Tibial artery (tissue), 4 donors: ENCODE measurements at places on chromosomes 6 and 20.
A peak's percentile ranks its signal among the peaks of the same experiment; 100 is the strongest.

GRCh38 chr20:32167552-32167951 is 40.0 kb downstream of the PLAGL2 start:
- no peaks in the 10 kb centered on the region for H3K4me1 ChIP-seq
- H3K27ac ChIP-seq, result no peak overlapping the region
- DNase-seq, result peak; percentile 35
- H3K4me3 ChIP-seq, result no peak overlapping the region

GRCh38 chr6:164528539-164528938 is 780.9 kb downstream of the C6orf118 start:
- no peaks in the 10 kb centered on the region for H3K36me3 ChIP-seq
- no peaks in the 10 kb centered on the region for H3K4me1 ChIP-seq
- no peak overlapping the region for H3K27ac ChIP-seq

GRCh38 chr6:132832891-132833290 is 18.5 kb downstream of the RPS12 start:
- H3K4me1 ChIP-seq, result no peaks in the 10 kb centered on the region
- H3K27ac ChIP-seq, result no peak overlapping the region
- H3K27me3 ChIP-seq, result no peaks in the 10 kb centered on the region
- DNase-seq, result no peak
- no peak overlapping the region for H3K4me3 ChIP-seq

GRCh38 chr6:154509421-154510143 is 903 bp downstream of the CNKSR3 start:
- DNase-seq, result peak; percentile 64
- H3K27ac ChIP-seq, result peak overlapping the region; percentile 93
- no peaks in the 10 kb centered on the region for H3K4me1 ChIP-seq
- H3K36me3 ChIP-seq, result no peaks in the 10 kb centered on the region
- peak overlapping the region; percentile 93 for H3K4me3 ChIP-seq
- no peaks in the 10 kb centered on the region for H3K27me3 ChIP-seq

DNA sequence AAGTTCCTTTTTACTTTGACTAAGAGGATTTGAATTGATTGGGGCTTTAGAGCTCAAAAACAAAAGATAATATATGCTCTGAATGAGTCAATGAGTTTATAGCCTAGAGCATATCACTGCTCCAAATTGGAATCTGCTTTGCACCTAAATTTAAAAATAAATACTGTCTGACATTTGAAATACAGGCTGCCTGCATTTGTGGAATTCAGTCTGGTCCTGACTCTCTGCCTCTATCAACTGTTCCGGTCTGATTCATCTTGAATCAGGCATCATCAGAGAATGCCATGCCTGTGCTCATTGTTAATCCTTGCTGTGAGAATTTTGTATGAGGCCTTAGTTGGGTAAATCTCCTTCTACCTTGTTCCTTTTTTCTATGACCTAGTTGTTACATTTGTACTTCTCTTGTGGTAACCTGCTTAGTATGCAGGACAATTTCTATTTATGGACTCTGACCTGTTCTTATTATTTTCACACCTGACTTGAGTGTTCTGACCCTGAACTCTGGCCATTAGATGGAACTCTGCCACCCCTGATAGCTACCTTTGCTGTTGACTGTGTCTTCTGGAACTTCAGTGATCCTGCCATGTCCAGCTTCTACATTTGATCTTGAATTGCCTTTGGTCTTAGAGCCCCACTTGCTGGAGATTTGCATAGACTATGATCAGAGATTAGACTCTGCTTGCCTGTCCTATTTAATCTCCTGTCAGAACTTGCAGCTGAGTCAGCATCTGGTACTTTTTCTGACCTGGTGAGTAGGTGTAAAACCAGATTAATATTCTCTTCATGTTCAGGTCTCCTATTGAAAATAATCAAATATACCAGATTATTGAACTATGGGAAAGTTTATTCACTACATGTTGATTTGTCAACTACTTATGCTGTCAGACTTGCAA is 442.7 kb upstream of the HS3ST5 start:
- H3K36me3 ChIP-seq, result no peaks in the 10 kb centered on the region
- H3K27me3 ChIP-seq, result no peaks in the 10 kb centered on the region
- no peaks in the 10 kb centered on the region for H3K4me1 ChIP-seq
- no peak for DNase-seq
- no peak overlapping the region for H3K4me3 ChIP-seq

DNA sequence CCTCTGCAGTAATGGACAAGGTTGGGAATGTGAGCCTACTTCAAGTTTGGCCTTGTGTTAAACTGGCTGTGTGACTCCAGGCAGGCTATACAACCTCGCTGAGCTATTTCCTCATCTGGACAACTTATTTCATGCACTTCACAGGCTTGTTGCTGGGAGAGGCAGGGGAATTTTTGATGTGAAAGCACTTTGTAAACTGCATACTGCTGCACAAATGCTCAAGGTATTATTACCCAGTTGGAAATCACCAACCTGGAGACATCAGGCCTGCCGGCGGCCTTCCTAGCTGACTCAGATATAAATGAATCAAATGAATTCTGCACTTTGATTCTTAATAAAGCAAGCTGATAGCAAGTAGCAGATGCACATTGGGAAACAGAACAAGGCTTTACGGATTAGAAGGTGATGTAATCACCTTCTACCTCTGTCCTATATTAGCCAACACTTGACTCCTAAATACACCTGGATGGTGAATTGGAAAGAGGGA is 10.1 kb downstream of the JARID2 start:
- no peak overlapping the region for H3K4me3 ChIP-seq
- no peaks in the 10 kb centered on the region for H3K36me3 ChIP-seq
- peaks cover 41% of the 10 kb centered on the region for H3K4me1 ChIP-seq
- no peak for DNase-seq
- no peak overlapping the region for H3K27ac ChIP-seq
- H3K27me3 ChIP-seq, result no peaks in the 10 kb centered on the region

- no peaks in the 10 kb centered on the region for H3K27me3 ChIP-seq
- DNase-seq, result no peak
- no peak overlapping the region for H3K4me3 ChIP-seq
- H3K27ac ChIP-seq, result no peak overlapping the region
- no peaks in the 10 kb centered on the region for H3K4me1 ChIP-seq
These were observed 240.8 kb downstream of the PLCB1 start for GRCh38 chr20:8372824-8373380.

DNA sequence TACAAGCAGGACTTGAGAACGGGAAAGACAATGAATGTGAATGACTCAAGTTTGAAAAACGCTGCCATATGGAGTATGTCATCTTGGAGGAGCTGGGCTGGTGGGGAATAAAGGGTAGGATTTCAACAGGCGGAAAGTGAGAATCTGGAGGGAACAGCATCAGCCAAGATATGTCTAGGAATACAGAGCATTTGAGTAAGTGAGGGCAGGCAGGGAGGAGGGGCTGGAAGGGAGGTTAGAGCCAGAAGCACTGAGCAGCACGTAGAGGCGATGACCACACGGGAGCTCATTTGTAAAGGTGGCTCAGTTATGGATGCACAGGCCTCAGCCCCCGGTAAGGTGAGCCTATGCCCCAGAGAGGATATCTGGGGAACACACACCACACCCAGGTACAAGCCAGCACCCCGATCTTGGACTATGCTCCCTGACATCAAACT is 115.1 kb downstream of the ZMYND8 start:
- H3K27me3 ChIP-seq, result no peaks in the 10 kb centered on the region
- no peak overlapping the region for H3K4me3 ChIP-seq
- no peak overlapping the region for H3K27ac ChIP-seq
- no peak for DNase-seq
- no peaks in the 10 kb centered on the region for H3K4me1 ChIP-seq

DNA sequence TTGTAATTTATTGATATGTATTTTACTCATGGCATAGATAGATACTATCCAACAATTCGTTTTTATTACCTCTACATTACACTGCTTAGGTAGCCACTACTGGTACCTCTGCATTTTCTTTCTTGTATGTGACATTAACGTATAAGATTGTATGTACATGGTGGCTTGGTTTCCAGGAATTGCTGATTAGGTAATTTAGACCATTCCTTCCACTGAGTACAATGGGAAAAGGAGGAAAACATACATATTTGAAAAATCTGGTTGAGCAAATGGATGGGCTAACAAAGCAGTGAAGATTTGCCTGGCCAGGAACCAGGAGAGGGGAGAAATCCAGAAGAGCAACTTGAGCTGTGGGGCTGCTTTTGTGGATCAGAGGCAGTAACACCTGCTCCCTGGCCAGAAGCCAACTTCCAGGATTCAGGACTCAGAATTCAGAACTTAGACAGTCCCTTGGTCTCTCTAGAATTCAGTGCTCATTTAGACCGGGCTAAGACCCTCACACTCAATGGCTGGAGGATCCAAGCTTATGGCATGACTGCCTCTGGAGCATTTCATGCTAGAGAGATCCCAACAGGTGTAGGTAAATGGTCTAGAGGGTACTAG is 17.9 kb upstream of the MICB start:
- DNase-seq, result no peak
- no peaks in the 10 kb centered on the region for H3K4me1 ChIP-seq
- H3K27me3 ChIP-seq, result no peaks in the 10 kb centered on the region
- no peak overlapping the region for H3K27ac ChIP-seq
- H3K4me3 ChIP-seq, result no peak overlapping the region

GRCh38 chr20:48295445-48295903 is 510.2 kb upstream of the SULF2 start:
- H3K36me3 ChIP-seq, result no peaks in the 10 kb centered on the region
- peaks cover 36% of the 10 kb centered on the region for H3K4me1 ChIP-seq
- H3K4me3 ChIP-seq, result no peak overlapping the region
- H3K27me3 ChIP-seq, result no peaks in the 10 kb centered on the region
